Naive thymus-derived CD4-positive, alpha-beta T cell (primary cell): ENCODE measurements at places on chromosomes 7 and 10. TPM values are rescaled to one million over a fixed set of nuclear protein-coding genes. Genes with fewer than 3 reads are reported as not detected.

DNA sequence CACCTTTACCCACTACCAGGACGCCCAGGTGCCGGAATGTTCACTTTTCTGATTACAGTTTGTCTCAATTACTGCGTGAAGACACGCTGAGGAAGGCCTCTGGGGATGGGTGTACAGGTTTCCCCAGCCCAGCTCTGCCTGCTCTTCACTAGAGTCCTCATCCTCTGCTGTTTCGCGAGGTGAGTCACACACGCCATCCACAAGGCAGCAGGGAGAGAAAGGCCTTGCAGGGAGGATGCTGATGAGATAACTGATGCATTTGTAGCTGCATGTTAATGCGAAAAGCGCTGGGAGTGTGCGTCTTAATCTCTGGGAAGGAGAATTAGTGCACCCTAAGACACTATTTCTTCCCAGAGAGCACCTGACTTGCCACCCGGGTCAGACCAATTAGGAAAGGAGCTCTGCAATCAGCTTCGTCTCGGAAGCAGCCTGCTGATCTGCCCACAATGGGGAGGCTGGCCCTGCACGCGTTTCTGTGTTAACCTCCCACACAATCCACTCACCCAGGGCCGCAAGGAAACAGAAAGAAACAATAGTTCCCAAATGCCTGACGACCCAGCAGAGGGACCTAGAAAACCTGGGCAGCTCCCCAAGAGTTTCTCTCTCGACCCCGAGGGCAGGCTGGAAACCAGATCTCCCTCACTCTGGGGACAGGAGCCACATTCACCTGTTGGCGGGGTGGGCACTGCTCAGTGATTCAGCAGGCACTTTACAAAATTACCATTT, 578.7 kb downstream of the GLRX3 start:
- DNase-seq: no peak

FBXW4 gene
- 91.1 TPM for total RNA-seq

- DNase-seq: no peak
Observed at GRCh38 chr7:114630201-114630990, 215.8 kb downstream of the FOXP2 start.

DNA sequence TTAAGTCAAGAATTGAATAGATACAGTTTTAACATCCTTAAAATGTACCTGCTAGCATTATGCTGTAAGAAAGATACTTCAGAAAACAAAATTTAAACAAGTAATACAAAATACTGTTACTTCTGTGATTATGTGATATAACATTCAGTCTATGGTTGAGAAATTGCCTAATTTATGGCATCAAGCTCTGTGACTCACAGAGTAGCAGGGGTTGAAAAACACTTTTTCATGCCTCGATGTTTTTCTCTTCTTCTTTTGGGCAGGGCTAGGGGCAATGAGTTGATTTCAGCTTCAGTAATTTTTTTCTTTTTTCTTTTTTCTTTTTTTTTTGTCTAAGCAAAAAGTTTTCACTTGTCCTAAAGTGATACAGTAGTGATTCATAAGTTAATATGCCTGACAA, 209.2 kb downstream of the MBL2 start:
- no peak for DNase-seq

DNA sequence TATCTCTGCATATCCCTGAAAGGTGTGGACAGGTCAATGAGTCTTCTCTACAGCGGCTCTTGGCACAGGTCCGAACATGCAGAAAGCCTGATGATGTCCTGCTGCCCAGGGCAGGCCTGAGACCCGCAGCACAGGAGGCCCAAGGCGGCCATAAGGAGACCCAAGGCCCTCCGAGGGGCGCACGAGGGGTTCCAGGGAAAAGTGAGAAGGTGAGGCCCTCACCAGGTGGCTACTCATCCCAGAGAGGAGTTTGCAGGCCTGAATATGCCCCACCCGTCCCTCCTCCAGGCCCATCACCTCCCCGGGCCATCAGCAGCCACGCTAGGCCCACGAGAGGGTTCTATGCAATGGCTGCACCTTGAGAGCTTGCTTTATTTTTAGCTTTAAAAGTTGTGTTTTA, 173.4 kb upstream of the RHEB start:
- DNase-seq: no peak

DNA sequence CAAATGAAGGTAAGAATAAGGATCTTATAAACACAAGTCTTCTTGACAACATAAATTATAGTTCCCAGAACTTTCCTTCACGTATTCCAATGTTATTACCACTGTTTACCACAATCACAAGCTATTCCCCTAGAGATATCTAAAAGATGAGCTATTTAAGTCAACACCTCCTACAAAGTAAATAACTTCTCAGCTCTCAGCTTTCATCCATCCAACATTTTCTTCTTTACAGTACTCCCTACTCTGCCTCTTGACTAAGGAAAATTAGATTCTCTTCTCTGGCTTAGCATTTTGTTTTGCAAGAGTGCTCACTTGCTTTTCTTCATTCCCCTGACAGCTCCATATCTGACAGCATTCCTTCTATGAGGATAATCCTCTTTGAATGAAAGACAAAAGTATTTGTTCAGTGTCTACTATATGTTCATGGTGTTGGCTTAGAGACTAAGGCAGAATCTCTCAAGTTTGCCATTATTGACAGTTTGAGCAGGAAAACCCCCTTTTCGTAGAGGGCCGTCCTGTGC, 93.0 kb upstream of the IL6 start:
- no peak for DNase-seq

PDE6C gene
- not detected for total RNA-seq

DNA sequence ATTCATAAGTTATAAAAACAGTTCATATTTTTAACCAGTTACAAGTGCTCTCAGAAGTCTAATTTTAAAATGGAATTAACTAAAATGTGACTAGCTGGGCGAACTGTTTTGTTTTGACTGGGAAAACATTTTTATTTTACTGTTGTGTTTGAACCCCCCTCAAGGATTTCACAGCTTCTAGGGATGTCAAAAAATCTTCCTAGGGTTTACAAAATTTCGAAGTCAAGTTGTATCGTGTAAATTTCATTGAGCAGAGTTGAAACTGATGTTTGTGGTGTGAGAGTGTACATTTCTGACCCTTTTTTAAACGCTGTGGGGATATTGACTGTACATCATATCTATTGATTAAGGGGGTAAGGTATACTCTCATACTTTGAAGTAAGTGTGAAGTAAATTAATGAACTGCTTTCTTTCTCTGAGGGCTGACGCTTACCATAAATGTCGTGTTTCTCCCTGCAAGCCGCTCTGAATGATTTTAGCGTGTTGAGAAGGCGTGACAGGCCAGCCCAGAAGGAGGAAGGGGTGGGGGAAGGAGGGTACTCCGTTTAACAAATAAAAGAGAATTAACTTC, 1.8 kb upstream of the SP8 start:
- DNase-seq: no peak

DNA sequence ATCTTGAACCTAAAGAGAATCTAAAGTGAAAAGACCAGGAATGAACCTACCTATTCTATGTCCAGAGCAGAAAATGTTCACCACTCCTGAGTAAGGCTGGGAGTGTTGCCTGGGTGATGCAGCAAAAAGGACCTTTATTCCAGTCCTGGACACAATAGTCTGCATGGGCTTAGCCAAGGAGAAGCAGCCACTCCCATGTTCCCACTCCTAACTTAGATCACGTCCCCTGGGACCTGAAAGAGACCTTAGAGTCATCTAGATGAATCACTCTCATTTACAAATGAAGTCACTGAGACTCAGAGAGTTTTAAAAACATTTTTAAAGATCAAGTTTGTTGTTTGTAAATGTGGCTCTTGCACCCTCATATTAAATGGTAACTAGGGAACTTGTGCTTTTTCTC, 763.4 kb downstream of the KCNMA1 start:
- DNase-seq: no peak

SPDYE8 gene
- total RNA-seq: not detected in 2 replicates

DNA sequence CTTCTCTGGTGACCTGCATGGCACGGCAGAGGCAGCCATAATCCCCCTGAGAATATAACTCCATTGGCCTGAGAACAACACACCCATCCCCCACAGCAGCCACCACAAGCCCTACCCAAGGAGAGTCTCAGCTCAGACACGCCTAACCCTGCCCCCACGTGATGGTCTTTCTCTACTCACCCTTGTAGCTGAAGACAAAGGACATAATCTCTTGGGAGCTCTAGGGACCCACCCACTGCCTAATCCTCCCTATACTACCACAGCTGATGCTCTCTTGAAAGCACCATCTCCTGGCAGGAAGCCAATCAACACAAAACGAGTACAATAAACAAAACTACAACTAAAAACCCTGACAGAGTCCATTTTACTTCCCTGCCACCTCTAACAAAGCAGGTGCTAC, 30.7 kb upstream of the HPSE2 start:
- DNase-seq: no peak

SDK1 gene
- total RNA-seq: 1.7 TPM

DNA sequence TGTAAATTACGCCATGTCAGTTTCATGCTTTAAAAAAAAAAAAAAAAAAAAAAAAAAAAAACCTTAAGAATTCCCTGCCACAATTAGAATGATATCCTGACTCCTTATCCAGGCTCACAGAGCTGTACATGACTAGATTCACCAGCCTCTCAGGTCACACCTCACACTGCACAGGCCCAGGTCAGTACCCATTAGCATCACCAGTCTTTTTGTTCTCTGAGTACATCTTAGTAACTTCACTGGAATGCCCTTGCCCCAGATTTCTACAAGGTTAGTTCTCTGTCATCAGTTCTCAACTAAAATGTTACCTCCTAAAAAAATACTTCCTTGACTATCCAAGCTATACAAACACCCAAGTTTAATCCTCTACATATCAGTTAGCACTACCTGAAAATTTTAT, 211.0 kb downstream of the LRRN3 start:
- no peak for DNase-seq

TMEM270 gene
- not detected for total RNA-seq

MET gene
- total RNA-seq: 0.25 and 1.0 TPM in 2 replicates

CNPY1 gene
- total RNA-seq: not detected

CYP26C1 gene
- 0.11 TPM for total RNA-seq

DNA sequence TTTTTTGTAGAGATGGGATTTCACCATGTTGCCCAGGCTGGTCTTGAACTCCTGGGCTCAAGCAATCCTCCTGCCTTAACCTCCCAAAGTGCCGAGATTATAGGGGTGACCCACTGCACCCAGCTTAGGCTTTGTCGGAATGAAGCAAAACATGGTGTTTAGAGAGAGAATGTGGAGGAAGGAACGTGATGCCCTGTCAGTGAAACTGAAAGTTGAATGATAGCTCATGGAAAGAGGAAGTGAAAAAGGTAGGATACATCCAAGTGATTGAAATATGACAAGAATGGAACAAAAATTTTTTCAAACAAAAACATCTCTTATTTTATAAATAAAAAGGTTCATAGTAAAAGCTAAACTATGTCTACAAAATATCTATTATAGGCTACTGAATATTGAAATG, 5.9 kb downstream of the AKAP9 start:
- DNase-seq: no peak

DNA sequence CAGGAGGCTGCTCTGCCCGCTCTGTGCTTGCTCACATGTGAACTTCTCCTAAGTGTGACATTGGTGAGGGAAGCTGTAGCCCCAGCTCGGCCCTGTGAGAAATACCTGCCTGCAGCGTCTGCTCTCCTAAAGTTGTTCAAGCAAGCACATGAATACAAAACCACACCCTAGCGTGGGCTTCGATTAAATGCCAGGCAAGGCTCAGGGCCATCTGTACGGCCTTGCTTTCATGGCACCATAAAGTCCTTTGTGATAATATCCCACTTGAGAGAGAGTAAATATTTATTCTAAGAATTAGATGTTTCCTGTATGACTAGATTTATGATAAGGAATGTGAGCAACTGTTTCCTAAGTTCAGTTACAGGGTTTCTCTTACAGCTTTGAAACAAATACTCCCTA, 262.8 kb upstream of the KLF14 start:
- DNase-seq: no peak

DNA sequence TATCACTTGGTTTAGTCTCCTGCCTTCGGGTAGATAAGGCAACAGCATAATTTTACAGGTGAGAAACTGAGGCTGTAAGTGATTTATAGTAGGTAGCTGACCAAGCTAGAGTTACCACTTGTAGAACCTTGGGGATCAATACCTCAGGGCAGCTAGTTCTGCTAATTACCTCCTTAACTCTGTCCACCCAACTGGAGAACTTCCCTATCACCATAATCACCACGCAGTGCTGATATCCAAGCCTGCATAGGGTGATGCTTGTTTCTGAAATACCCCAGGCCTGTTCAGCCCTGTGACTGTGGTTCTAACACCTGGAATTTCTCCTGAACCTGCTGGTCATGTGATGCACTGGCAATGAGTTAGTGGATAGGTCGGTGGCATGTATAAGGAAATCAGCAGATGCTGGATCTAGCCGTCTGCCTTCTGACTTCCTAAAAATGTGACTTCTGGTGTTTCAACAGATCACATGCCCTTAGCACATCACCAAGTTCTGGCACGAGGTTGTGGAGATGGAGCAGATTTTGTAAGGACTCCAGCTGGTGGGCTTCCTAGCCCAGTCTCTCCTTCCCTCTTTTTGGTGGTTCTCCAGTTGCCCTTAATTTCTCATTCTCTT, 15.3 kb downstream of the PLAU start:
- no peak for DNase-seq

TUBB8 gene
- not detected for total RNA-seq

- no peak for DNase-seq
Observed at GRCh38 chr10:4086131-4086898, 301.3 kb upstream of the KLF6 start.

- DNase-seq: no peak
Observed at GRCh38 chr10:103144041-103144440, 49.0 kb downstream of the NT5C2 start.

DNA sequence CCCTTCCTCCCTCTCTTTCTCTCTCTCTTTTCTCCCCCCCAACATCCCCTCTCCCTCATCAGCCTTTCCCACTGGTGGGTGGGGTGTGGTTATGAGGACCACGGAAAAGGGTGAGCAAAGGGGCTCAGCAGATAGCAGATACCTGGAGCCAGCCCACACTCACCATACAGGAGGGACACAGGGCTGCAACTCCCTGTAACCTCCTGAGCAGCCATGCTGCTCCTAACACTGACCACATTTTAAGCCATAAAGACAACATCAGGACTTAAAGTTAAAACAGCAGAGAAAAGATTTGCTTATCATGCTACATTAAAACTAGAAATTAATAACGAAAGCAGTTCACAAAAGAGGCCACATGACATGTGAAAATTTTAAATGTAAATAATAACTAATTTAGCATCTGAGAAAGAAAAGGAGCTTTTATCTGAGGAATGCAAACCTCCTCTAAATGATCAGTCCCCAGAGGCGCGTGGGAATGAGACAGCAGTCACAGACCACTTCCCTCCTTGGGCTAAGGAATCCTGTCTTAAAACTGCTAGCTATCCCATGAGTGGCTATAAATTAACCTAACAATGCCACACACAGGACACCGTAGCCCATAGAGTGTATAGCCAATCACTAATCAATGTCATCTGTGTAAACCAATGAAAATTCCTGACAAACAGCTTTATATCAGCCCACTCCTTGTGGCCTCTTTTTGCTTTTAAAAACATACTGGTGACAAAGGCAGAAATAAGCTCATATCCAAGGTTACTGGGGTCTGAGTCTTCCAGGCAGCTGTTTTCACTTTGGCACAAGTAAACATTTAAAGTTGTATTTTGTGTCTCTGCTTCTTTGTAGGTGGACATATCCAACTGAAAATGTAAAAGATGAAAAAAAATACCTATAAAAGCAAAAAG, 33.3 kb downstream of the PKD1L1 start:
- no peak for DNase-seq

- DNase-seq: no peak
Observed at GRCh38 chr10:119595134-119595675, 1.6 kb downstream of the TIAL1 start.

GRCh38 chr10:83817797-83818196, 321.5 kb upstream of the GHITM start:
- no peak for DNase-seq

- no peak for DNase-seq
Observed at GRCh38 chr10:62075414-62075813, 173.9 kb downstream of the ARID5B start.

ANKRD30A gene
- total RNA-seq: not detected in 2 replicates

- DNase-seq: peak; percentile 78
Observed at GRCh38 chr10:22316286-22317075, at the start of gene COMMD3. TSS of gene COMMD3 (plus strand) at chr10:22316388. CDS start at chr10:22316418, 30 bp downstream.

UCN3 gene
- not detected for total RNA-seq
